ENCODE measurements at places on chromosomes 1 and 21. TPM values are rescaled to one million over a fixed set of nuclear protein-coding genes. Genes with fewer than 3 reads are reported as not detected.

DNA sequence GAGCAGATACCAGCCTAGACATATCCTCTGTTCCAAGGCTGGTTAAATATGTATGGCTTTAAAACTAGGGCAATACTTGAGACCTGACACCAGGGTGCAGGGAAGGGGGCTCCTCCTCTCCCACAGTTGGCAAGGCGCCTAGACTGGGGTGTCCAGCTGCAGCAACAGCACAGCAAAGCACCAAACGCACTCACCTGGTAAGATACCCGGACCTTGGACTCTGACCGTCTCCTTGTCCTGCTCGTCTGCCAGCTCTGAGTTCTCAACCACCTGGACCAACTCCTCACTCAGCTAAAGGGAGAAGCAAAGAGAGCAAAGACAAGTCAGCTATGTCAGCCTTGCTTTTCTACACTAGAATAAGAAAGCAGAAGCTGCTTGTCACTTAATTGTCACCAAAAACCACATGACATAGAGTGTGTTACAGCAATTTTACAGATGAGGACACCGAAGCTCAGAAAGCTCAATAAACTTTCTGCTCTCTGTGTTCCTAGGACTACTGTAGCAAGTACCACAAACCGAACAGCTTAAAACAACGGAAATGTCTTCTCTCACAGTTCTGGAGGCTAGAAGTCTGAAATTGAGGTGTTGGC lies 4.4 kb downstream of the PACC1 start:
- no peak for DNase-seq

DNA sequence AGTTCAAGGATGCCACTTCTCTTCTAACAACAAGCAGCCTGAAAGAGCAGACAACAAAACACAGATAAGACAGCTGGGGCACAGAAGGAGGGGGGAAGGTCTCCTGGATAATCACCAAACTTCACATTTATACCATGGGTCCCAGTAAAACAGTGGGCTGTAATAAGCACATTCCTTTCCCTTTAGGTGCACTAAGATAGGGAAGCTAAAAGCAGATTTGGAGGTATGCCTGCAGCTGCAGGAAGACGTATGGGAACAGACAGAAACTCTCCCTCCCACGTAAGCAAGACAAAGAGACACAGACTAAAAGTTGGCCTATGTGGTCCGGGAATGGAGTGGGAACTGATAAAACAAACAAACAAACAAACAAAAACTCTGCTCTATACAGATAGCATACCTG lies 612.1 kb downstream of the MRPL39 start:
- DNase-seq, result no peak

The AP4B1 gene
- 17.5 TPM for total RNA-seq

DNA sequence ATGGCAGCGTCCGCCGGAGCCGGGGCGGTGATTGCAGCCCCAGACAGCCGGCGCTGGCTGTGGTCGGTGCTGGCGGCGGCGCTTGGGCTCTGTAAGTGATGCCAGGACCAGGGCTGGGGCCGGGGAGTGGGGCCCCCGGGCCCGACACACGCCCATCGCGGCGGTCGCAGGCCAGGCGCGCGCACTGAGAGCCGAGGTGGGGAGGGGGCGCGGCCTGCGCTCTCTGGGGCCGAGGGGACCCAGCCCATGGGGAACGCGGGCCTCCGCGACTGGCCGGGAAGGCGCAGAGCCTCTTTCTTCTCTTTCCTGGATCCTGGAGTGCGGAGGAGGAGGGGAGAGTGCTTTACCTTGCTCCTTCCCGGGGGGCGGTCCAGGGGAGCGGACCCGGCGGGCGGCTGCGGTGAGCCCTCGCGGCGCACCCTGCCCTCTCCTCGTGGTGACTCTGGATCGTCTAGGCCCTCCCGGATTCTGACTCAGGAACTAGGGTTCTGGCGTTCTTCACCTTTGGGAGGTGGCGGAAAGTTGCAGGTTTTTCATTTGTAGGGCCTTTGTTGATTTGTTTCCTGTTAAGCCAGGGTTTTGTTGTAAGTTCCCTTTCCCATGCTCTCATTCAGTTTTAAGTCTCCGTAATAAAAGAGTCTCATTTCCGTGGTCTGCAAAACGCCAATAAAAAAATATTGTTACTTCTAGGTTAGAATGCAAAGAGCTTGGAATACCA lies 529 bp downstream of the MPZL1 start:
- peak; percentile 36 for DNase-seq

DNA sequence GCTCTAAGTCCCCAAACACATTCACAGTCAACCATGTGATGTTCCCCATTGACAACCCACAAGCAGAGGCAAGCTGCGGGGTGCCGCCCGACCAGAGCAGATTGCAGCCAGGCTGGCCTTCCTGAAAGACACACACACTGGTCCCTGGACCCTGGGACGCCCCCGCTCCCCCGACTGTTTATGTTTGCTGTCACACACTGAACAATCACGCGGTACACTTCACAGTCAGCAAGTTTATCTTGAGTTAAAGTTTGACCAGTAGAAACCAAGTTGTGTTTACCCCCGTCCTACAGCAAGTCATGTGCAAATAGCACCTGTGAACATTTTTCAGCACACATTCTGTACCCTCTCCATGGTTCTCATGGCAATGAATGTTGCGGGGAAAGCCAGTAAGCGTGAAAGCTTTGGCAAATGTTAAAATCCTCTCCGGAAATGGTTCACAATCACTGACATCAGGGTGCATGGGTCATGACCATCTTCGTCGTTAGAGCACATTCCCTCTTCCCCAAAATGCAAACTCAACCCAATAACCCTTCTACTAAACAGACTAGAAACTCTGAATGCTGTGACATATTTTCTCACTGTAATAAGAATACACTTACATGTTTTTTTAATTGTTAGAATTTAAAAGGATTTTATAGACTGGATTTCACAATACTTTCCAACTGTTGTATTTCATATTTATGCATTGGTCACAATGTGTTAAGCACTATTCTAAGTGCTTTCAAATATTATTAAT lies 33.3 kb upstream of the IRF2BP2 start:
- peak; percentile 33 for DNase-seq

DNA sequence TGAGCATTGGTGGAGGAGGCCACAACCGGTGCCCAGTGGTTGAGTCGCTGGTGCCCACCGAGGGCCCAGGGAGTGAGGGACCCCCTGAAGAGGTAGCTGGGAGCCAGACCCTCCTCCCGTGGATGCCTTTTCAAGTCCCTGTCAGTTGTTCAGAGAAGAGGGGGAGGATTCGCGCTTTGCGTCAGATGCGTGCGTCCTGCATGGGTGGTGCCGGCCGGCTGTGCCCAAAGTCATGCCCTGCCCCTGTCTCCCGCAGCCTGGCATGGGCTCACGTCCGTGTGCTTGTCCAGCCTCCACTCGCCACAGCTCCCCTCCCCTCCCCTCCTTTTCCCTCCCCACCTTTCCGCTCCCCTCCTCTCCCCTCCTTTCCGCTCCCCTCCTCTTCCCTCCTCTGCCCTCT lies 45.2 kb downstream of the PRKCZ start:
- DNase-seq, result no peak

The TP73 gene
- total RNA-seq, result not detected

The RPL5 gene
- total RNA-seq, result 1,042 TPM

GRCh38 chr1:171817511-171818265 lies 23.6 kb upstream of the DNM3 start:
- DNase-seq, result peak; percentile 84

The C8B gene
- total RNA-seq, result not detected

DNA sequence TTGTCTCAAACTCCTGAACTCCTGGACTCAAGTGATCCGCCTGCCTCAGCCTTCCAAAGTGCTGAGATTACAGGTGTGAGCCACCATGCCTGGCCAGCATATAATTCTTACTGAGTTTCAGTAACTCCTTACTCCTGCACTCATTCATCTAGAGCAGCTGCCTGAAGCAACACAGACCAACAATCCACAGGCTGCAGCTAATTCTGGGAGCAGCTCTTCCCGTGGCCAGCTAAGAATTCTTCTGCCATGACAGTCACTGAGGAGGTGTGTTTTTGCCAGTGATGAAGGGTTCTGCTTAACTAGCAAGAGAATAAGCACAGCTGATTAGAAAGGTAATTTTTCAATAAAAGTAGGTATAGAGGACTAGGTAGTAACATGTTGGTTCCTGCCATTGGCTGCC lies 5.4 kb downstream of the VTCN1 start:
- no peak for DNase-seq

- DNase-seq, result peak; percentile 60
These were observed 30.5 kb upstream of the B3GALT2 start for GRCh38 chr1:193216920-193217319.

DNA sequence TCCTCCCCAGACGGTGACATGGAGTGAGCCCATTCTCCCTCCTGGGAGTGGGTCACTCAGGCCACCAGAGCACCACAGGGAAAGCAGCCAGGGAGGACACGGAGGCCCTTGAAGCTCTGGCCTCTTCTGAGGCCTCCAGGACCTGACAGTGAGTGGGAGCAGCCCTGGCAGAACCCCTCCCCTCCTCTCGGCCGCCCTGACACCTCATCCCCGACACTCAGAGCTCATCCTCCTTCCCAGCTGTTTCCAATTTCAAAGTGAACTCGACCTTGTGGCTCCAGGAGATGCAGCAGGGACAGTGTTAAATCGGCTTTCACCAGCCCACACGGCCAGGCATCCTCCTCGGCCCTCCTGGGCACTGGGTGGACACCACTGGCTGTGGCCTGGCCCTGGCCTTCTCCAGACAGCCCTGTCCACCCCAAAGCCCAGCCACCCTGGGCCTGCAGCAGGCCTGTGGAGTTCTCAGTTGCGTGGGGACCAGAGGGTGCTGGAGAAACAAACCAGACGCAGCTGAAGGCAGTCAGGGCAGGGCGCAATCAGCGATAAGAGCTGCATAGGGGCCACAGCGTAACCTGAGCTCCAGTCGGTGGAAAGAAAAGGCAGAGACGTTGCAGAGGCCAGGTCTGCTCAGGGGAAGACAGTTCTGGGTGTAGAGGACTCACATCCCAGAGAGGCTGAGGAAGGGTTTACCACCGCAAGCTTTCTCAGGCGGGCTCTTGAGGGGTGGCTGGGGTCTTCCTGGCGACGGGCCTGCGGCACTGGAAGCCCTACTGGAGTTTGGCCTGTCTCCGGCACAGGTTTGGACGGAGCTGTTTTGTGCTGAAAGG lies 27.1 kb downstream of the FTCD start:
- DNase-seq, result no peak

The PTAFR gene
- total RNA-seq, result under 0.01 TPM

The SYT11 gene
- total RNA-seq, result 15.5 TPM

The EDARADD gene
- under 0.01 TPM for total RNA-seq

The LMOD1 gene
- total RNA-seq, result not detected

- DNase-seq, result no peak
These were observed 9.4 kb downstream of the SELENON start for GRCh38 chr1:25809283-25809926.

The MCOLN2 gene
- not detected for total RNA-seq

The PINK1 gene
- 50.8 TPM for total RNA-seq

The ANGPTL1 gene
- 0.22 TPM for total RNA-seq

- no peak for DNase-seq
These were observed 6.0 kb upstream of the SLC27A3 start for GRCh38 chr1:153769221-153769620.

The MAP3K6 gene
- 3.9 TPM for total RNA-seq

The CDK18 gene
- 0.44 TPM for total RNA-seq

- DNase-seq, result no peak
These were observed 3.6 kb downstream of the LPAR3 start for GRCh38 chr1:84889437-84889836.

The LRRC8B gene
- total RNA-seq, result 3.3 TPM

DNA sequence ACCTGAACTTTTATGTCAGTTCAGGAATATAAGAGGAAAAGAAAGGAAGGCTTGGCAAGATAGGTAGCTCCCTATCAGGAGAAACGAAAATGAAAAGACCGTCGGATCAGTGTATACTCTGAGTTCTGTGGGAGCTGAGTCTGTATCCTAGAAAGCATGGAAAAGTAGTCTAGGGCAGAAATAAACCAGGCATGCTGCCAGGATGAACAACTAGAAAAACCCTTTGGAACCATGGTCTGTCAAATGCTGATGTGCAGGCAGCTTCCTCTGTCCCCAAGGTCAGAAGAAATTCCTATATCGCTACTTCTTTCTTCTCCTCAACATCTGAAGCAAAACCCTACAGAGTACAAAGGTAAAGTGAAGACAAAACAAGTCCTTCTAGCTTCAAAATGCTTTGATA lies 268.8 kb downstream of the ST6GALNAC3 start:
- peak; percentile 17 for DNase-seq

GRCh38 chr1:207814469-207814868 lies 62.6 kb downstream of the CD46 start:
- DNase-seq, result no peak

DNA sequence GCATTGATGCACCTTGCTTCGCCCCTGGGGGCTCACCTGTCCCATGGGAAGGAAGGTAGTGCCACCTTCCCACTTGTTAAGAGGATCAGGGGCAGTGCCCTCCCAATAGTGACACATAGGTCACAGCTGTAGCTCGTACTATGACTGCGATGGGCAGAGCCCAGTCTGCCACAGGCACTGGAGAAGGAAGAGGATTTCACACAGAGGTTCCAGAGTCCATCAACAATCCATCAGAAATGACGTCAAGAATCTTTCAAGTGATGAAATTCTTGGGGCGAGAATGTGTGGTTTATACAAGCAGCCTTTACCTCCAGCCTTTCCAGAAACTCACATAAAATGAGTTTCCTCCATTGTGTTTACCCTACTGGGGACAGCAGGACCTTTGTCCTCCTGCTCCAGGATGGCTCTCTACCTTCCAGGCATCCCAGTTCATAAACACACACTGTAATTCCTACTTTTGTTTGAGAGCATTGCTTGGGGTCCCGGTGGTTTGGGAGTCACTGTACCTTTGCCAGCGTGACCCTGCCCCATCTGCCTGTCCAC lies 260.6 kb upstream of the VAMP3 start:
- DNase-seq, result no peak

- no peak for DNase-seq
These were observed 86.9 kb upstream of the NEGR1 start for GRCh38 chr1:72369069-72369757.

The PITHD1 gene
- total RNA-seq, result 24.6 TPM

The COL6A2 gene
- 33.7 TPM for total RNA-seq

The GPR89B gene
- 12.4 TPM for total RNA-seq

GRCh38 chr1:45359882-45360513 lies 19.8 kb upstream of the MUTYH start:
- peak; percentile 85 for DNase-seq

DNA sequence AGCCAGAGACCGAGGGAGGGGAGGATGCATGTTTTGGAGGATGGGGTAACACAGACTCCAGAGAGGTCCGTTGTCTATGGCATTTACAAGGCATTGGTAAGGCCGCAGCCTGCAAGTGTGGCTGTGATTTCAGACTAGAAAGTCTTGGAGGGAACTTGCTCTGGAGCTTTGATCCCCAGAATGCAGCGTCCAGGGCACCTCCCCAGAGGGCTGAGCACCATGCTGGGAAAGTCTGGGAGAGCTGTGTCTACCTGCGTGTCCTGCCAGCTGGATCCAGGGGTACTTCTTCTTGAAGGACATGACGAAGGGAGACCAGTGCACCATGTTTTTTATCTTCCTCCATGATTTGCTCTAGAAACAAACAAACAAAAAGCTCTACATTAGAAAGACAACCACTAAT lies 90.7 kb downstream of the ITPKB start:
- no peak for DNase-seq

The KRTAP19-3 gene
- not detected for total RNA-seq

The RHBDL2 gene
- not detected for total RNA-seq

The AXDND1 gene
- total RNA-seq, result under 0.01 TPM

The CD244 gene
- total RNA-seq, result not detected

All from lung microvascular endothelial cell (primary cell).